ENCODE measurements at places on chromosomes 2 and 18.

DNA sequence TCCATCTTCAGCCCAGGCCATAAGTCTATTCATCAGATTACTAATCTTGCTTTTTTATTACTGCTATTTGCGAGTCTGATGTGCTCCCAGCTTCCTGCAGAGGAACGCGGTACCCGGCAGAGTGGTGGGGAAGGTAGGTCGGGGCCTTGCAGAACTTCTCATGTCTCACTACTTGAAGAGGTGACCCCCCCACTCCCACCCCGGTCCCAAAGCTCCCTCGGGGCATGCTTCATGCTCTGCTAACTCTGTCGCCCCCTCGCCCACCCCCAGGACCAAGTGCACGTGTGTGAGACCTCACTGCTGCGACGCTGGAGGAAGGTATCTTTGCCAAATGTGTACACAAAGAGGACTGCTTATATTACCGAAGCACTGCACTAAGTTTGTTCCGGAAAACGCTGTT, 129.4 kb upstream of the RAB12 start:
- no peak for DNase-seq

DNA sequence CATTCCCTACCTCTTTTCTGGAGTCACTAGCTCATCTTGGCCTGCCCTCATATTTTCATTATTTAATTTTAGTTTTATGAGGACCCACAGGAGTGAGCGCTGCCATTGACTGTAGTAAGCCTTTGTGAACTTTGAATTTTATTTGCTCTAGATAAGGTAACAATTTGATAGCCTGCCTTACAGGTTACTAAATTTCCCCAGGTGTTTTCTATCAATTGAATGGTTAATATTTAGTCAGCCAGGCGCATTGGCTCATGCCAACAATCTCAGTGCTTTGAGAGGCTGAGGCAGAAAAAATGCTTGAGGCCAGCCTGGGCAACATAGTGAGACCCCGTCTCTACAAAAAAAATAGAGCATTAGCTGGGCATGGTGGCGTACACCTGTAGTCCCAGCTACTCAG, 50.2 kb downstream of the DAW1 start:
- no peak for DNase-seq

GRCh38 chr18:41170346-41170745, 784.7 kb upstream of the PIK3C3 start:
- no peak for DNase-seq

DNA sequence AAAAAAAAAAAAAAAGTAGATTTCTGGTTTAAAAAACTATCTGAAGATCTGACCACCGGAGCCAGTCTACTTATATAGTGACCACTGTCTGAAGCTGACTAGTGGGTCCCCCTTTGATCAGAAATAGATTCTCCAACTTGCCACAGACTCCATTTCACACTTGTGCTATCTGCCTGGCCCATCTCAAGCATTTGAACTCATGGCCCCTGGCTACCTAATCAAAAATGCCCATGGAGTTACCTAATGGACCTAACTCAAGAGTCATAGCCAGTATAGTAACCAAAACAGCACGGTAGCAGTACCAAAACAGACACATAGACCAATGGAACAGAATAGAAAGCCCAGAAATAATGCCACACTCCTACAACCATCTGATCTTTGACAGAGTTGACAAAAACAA, 17.0 kb upstream of the ATL2 start:
- DNase-seq: no peak

All from muscle of back (tissue), 13 donors.